Thoracic aorta (tissue), 2 donors: ENCODE measurements at places on chromosomes 16 and 17.

DNA sequence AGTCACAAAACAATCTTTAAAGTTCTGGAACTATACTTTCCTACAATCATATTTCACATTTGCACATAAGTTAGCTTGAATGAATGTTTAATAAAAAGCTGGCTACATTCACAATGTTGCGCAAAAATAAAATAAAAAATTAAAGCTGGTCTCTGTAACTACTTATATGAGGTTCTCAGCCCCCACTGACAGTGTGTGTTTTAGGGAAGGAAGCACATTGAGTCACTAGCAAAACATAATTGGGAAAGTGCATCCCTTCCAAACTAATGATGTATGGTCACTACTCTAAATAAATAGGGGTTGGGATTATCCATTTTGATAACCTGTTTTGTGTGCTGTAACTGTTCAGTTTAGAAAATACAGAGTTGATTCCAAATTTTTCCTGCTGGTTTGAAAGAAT, 251.9 kb downstream of the IRX3 start:
- no peaks in the 10 kb centered on the region for H3K4me1 ChIP-seq
- H3K4me3 ChIP-seq = no peak overlapping the region
- H3K27me3 ChIP-seq = no peaks in the 10 kb centered on the region
- H3K36me3 ChIP-seq = no peaks in the 10 kb centered on the region
- DNase-seq = no peak
- H3K27ac ChIP-seq = no peak overlapping the region

GRCh38 chr17:48995304-48995973, 1.7 kb upstream of the IGF2BP1 start:
- H3K4me1 ChIP-seq = peaks cover 28% of the 10 kb centered on the region
- no peak for DNase-seq
- no peak overlapping the region for H3K4me3 ChIP-seq
- no peaks in the 10 kb centered on the region for H3K36me3 ChIP-seq

DNA sequence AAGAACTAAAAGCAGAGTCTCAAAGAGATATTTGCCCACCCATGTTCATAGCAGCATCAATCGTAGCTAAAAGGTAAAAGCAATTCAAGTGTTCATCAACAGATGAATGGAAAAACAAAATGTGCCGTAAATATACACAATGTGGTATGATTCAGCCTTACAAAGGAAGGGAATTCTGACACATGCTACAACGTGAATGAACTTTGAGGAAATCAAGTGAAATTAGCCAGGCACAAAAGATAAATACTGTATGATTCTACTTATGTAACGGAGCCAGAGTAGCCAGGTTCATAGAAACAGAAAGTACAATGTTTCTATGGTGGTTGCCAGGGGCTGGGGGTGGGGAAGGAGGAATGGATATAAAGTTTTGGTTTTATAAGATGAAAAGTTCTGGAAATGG, 57.8 kb upstream of the IL34 start:
- H3K27ac ChIP-seq = peak overlapping the region; percentile 94
- peak overlapping the region; percentile 27 for H3K4me3 ChIP-seq
- peaks cover 47% of the 10 kb centered on the region for H3K4me1 ChIP-seq
- H3K36me3 ChIP-seq = no peaks in the 10 kb centered on the region
- H3K27me3 ChIP-seq = no peaks in the 10 kb centered on the region

DNA sequence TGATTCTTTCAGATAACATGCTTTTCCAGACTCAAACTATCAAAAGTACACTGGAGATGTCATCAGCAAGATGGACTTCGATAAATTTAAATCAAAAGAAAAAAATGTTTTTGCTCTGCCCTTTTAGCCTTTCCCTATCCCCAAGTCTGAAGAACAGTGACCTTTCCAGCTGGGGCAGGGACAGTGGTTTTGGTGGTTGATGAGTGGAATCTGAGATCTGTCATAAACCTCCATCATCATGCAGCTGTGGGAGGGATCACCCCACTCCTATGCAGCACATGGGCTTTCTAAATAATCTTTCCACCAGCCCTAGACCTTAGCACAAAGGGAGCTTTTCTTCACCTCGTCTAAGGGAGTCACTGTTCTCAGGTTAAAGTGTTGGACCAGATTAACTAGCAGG, 869.5 kb upstream of the SOX9 start:
- H3K4me3 ChIP-seq = no peak overlapping the region
- no peaks in the 10 kb centered on the region for H3K4me1 ChIP-seq
- no peaks in the 10 kb centered on the region for H3K27me3 ChIP-seq

- DNase-seq = no peak
- H3K27ac ChIP-seq = no peak overlapping the region
- no peaks in the 10 kb centered on the region for H3K27me3 ChIP-seq
- H3K4me3 ChIP-seq = no peak overlapping the region
- peaks cover 58% of the 10 kb centered on the region for H3K36me3 ChIP-seq
These were observed 10.1 kb downstream of the C16orf90 start for GRCh38 chr16:3485097-3485745.
